ENCODE measurements at places on chromosomes 11 and 22. TPM values are rescaled to one million over a fixed set of nuclear protein-coding genes. Genes with fewer than 3 reads are reported as not detected.

The OR52K1 gene
- total RNA-seq: not detected

The ANO5 gene
- 0.90 TPM for total RNA-seq

The HORMAD2 gene
- not detected for total RNA-seq

The AGBL2 gene
- total RNA-seq: 0.44 TPM

The BEST1 gene
- total RNA-seq: 33.2 TPM

The SLC22A6 gene
- not detected for total RNA-seq

DNA sequence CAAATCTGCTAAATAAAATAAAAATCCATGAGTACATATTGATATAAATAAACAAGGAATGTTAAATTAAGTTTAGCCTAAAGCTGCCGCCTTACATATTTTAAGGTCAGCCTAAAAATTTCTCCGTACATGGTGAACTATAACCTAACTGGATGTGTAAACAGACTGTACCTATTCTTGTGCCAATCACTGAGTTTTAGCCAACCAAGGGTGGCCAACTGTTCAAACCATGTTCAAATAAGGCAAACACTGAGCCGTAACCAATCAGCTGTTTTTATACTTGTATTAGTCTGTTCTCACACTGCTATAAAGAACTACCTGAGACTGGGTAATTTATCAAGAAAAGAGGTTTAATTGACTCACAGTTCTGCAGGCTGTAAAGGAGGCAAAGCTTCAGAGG, 8.6 kb upstream of the QSER1 start:
- no peaks in the 10 kb centered on the region for H3K4me1 ChIP-seq
- no peaks in the 10 kb centered on the region for H3K36me3 ChIP-seq
- H3K4me3 ChIP-seq: no peak overlapping the region
- no peaks in the 10 kb centered on the region for H3K27me3 ChIP-seq

DNA sequence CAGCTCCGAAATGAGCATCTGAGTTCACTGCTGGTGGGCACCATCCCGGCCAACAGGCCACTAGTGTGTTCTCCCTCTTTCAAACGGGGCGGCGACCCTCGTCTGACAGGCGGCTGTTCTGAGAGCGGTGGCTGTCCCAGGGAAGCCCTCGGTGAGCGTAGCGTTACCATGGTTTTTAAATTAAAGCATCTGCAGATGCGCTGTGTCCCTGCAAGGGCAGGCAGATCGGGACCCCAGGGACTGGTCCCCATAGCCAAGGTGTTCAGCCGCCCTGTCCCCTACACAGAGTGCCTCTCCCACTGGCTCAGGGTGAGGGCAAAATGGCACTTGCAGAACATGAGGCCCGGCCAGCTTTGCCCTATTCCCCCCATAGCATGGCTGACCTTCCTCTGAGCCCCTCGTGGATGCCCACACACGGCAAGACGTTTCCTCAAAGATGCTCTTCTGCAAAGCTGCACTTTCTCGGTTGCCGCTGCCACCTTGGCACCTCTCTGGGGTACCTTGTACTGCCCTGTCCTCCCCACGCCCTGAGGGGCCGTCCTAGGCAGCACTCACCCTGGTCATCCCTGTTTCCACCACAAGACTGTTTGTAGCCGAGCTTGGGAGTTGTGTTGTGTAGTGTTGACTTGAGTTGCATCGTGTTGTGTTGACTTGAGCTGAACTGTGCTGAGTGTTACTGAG, 51.9 kb upstream of the KCNQ1OT1 start:
- H3K36me3 ChIP-seq: no peaks in the 10 kb centered on the region
- no peaks in the 10 kb centered on the region for H3K27me3 ChIP-seq
- no peak overlapping the region for H3K4me3 ChIP-seq
- no peak overlapping the region for H3K27ac ChIP-seq
- DNase-seq: no peak
- no peaks in the 10 kb centered on the region for H3K4me1 ChIP-seq

DNA sequence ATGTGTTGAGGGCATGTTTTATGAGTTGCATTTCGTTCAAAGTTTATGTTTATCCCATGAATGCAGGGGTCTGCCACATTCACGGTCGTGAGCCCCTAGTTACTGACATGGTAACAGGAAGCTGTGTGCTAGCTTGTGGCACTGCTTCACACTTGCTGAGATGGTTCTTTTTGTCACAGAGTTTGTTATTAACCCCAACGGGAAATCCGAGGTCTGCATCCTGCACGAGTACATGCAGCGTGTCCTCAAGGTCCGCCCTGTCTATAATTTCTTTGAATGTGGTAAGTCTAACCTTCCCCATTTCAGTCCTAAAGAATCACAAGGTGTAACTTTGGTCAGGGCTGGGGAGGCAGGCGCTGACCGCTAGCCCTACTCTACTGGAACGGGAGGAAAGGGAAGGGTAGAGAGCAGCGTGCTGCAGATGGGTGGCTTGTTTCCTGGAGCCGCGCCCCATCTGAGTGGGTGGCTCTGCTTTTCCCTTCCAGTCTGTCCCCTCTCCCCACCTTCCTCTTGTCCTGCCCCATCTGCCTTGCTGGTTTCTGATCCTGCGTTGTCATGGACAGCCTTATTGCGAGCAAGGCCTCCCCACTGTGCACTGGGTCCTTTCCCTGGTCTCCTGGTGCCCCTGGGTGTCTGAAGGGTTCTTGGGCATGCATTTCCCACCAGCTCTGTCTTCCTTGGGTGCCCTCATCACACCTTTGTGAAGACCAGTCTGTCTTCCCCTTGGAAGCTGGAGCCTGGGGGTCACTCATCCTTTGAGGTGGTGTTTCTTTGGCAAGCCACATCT, 11.8 kb downstream of the DGCR8 start:
- no peak overlapping the region for H3K4me3 ChIP-seq
- no peak for DNase-seq
- no peak overlapping the region for H3K27ac ChIP-seq
- H3K4me1 ChIP-seq: no peaks in the 10 kb centered on the region

GRCh38 chr11:71933141-71933933, 4.5 kb downstream of the RNF121 start:
- DNase-seq: no peak
- H3K4me1 ChIP-seq: peaks cover 8% of the 10 kb centered on the region
- no peaks in the 10 kb centered on the region for H3K36me3 ChIP-seq
- H3K27ac ChIP-seq: no peak overlapping the region

DNA sequence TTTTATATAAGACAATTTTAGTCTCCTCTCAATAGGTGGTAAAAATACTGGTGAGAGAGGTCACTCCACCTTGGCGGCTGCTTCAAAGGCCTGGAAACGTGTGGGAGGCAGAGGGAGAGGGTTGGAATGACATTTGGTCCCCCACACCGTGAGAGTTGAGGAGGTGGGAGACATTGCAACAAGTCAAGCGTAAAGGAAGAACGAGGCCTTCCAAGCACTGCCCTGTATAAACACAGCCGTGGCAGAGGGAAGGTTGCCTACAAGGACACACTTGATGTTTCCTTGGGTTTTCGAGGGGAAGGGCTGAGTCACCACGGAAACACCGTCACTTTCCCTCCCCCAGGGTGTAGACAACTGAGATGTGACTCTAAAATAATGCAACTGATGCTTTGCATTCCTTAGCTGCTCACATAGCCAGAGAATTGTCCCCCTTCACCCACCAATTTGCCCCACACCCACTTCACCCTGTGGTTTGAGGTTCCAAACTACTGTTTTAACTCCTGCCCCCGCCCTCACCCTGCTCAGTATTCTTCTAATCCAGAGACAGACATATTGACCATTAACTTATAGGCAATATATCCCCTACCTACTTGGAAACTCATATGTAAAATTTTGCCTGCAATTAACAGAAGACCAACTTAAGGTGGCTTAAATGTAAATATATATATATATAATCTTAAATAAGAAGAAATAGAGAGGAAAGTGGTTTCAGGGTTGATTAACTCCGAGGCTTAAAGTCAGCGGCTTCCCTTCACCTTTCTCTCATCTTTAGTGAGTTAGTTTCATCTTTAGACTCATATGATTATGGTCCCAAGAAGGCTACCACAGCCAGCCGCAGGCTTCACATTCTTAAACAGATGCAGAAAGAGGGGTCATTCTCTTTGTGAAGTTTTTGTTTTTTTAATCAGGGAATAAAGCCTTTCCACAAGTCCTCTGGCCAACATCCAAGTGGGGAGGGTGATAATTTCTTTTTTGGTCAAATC, 54.1 kb upstream of the BDNF start:
- no peaks in the 10 kb centered on the region for H3K4me1 ChIP-seq
- H3K4me3 ChIP-seq: no peak overlapping the region
- no peak overlapping the region for H3K27ac ChIP-seq

DNA sequence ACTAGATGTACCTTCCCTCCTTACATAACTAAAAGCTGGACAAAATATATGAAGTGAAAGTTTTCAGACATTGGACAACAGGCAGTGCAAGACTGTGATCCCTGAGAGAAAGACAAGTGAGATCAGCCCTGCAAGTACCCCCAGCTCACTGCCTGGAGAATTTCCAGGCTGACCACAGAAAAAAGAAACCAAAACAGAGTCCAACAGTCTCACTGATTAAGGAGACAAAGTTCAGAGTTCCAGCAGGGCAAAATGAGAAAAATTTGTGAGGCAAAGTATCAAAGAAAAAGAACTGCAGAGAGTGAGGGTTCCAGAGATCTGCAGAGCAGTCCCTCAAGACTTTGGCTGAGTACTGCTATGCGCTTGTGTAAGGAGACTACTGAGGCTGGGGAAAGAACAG, 47.3 kb upstream of the TMEM45B start:
- H3K27me3 ChIP-seq: no peaks in the 10 kb centered on the region
- H3K27ac ChIP-seq: no peak overlapping the region
- no peaks in the 10 kb centered on the region for H3K4me1 ChIP-seq
- H3K36me3 ChIP-seq: no peaks in the 10 kb centered on the region

DNA sequence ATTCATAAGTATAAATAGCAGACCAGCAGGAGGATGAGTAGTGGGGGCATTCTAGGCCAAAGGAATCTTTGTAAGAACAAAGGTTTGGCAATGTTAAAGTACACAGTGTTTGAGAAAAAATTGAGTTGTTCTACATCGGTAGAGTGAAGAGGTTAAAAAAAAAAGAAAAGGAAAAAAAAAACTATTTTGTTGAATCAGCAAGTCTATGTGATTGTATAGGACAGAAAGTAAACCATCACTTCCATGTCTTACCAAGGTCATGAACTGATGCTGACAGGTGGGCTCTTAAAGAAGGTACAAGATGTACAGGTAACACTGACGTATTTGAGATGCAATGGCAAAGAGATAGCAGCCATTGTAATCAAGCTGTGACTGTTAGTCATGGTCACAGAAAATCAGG, 29.5 kb upstream of the PTH start:
- H3K27ac ChIP-seq: no peak overlapping the region
- H3K4me3 ChIP-seq: no peak overlapping the region
- H3K27me3 ChIP-seq: no peaks in the 10 kb centered on the region
- no peaks in the 10 kb centered on the region for H3K4me1 ChIP-seq
- DNase-seq: no peak

GRCh38 chr11:13354335-13354734, 76.7 kb downstream of the BMAL1 start:
- no peak for DNase-seq
- H3K4me1 ChIP-seq: no peaks in the 10 kb centered on the region
- H3K27ac ChIP-seq: no peak overlapping the region
- no peak overlapping the region for H3K4me3 ChIP-seq
- no peaks in the 10 kb centered on the region for H3K27me3 ChIP-seq
- peaks cover 86% of the 10 kb centered on the region for H3K36me3 ChIP-seq

DNA sequence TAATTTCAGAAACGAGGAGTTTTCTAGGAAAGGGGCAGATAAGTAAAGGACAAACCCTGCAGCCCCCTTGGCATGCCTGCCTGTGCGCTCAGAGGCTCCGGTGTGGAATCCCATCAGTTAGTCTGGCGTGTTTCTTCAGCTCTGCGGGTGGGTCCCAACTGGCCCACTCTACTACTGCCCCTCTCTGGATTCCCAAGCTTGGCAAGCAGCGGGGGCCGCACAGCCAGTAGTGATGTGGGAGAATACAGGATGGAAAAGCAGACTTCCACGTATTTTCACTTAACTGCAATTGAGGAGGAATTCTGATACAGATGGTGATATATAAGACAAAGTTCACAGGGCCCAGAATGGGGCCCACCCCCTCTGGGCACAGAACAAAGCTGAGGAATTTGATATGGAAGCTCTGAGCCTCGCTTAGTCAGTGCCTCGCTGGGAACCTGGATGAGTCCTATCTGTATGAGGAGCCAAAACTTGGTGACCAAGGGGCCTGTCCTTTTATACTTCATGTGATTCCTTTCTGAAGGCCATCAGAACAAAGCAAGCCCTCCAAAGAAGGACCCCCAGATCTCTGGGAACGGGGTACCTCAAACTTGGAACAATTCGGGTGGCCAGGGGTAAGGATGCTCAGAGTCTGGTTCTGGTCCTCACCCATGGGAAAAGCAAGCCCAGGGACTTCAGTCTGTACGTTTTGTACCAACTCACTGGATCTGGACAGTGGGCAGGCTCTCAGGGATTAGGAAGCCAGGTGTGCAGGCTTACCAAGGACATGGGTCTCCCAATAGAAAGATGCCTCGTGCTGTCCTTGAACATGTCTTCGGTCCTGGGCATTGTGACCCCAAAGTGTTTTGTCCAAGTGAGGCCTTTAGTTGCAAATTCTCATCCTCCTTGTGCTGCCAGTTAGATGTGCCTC, 26.0 kb downstream of the RELT start:
- no peaks in the 10 kb centered on the region for H3K4me1 ChIP-seq

DNA sequence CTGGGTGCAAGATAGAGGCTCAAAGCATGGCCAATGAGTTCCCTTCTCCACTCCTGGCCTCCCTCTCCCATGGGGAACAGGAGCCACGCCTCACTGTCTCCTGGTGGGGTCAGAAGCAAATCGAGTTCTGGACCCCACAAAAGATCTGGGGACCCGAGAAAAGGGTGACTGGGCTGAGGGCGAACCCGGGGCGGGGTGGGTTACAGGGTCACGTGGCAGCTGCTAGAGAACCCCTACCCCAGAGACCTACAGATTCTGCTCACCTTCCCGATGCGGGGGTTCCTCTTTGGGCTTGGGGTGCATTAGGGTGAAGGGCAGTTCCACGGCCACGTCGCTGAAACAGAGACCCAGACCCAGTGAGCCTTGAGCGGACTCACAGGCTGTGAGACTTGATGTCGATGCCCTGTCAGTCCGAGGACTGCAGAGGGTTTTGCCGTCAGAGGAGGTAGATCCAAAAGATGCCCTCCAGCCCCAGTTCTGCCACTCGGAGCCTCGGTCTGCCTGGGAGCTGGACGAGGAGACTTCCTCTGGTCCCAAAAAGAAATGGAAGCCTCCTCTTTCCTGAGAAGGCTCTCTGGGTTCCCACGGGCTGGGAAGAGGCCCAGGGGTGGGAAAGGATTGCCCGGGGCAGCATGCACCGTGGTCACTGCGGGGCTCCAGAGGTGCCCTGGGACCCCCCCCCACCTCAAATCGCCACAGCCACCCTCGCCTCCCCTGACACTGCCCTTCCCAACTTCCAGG, 28.2 kb downstream of the TPBGL start:
- H3K27me3 ChIP-seq: no peaks in the 10 kb centered on the region
- H3K4me1 ChIP-seq: no peaks in the 10 kb centered on the region
- H3K4me3 ChIP-seq: no peak overlapping the region
- no peak for DNase-seq
- no peak overlapping the region for H3K27ac ChIP-seq
